ENCODE measurements at places on chromosomes 1 and 21. TPM values are rescaled to one million over a fixed set of nuclear protein-coding genes. Genes with fewer than 3 reads are reported as not detected.

SCYL3 gene
- 6.3 TPM for total RNA-seq

GRCh38 chr1:155254714-155255242, 505 bp downstream of the ENTREP3 start:
- no peak for DNase-seq

TEX38 gene
- total RNA-seq, result not detected

GRCh38 chr21:42964546-42965210, 9.7 kb upstream of the PKNOX1 start:
- no peak for DNase-seq

DNA sequence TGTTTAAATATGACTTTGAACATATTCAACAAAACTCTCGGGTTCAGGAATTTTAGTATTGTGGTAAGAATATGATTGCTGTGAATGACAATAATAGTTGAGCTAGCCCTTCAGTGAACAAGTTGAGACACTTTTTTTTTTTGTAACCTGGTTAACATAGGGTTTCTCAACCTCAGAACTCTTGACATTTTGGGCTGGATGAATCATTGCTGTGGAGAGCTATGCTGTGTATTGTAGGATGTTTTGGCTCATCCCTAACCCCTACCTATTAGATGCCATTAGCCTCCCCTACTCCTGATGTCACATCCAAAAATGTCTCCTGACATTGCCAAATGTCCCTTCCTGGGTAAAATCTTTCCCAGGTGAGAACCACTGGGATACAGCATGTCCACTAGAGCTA, 113.7 kb downstream of the RUNX1 start:
- DNase-seq, result no peak

GRCh38 chr1:15130607-15131006, 22.9 kb upstream of the TMEM51 start:
- no peak for DNase-seq

GRCh38 chr1:225770561-225771248, 6.9 kb upstream of the SRP9 start:
- DNase-seq, result no peak

DNA sequence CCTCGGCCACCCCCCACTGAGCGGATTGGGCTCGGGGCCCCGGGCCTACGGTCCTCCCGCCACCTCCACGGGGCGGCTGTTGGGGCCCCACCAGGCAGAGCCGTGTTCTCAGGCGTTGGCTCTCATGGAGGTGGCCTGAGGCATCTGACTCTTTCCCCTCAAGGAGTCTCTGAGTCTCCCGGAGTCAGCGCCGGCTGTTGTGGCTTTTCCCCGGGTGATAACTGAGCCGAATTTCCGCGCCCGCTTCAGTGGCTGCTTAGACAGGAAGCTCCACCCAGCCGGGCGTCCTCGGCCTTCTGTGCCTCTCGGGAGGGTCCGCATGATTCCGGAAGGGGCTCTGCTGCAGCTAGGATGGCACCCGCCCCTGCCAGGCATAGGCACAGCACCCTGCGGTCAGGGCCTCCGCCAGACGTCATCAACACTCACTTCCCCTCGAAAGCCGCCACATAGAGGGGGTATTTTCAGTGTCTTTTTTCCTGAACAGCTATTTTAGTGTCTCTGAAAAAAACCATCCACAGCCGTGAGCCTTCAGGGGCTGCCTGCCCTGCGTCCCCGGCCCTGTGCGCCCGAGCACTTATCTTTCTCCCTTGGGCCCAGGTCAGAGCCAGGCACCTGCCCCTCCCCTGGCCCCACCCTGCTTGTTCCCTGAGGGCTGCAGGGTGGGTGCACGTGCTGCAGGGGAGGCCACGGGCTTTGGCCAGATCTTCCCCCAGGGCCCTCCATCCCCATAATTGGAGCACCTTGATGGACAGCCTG, 72.9 kb downstream of the SKI start:
- no peak for DNase-seq

TCEA3 gene
- total RNA-seq, result 15.7 TPM

- no peak for DNase-seq
Measured at GRCh38 chr1:47578026-47578720, 140.3 kb downstream of the FOXD2 start.

- DNase-seq, result no peak
Measured at GRCh38 chr21:25191141-25191540, 416.1 kb downstream of the MRPL39 start.

TNFAIP8L2 gene
- not detected for total RNA-seq
